Activated naive CD8-positive, alpha-beta T cell treated with anti-CD3 and anti-CD28 coated beads for 36 hours (primary cell): ENCODE measurements at places on chromosomes 7 and 10. TPM values are rescaled to one million over a fixed set of nuclear protein-coding genes. Genes with fewer than 3 reads are reported as not detected.
A peak's percentile ranks its signal among the peaks of the same experiment; 100 is the strongest.

CLDN4 gene
- 0.33 TPM for total RNA-seq

- no peak for DNase-seq
Observed at GRCh38 chr10:71231206-71231605, 18.8 kb downstream of the UNC5B start.

CALCR gene
- total RNA-seq, result not detected

DNA sequence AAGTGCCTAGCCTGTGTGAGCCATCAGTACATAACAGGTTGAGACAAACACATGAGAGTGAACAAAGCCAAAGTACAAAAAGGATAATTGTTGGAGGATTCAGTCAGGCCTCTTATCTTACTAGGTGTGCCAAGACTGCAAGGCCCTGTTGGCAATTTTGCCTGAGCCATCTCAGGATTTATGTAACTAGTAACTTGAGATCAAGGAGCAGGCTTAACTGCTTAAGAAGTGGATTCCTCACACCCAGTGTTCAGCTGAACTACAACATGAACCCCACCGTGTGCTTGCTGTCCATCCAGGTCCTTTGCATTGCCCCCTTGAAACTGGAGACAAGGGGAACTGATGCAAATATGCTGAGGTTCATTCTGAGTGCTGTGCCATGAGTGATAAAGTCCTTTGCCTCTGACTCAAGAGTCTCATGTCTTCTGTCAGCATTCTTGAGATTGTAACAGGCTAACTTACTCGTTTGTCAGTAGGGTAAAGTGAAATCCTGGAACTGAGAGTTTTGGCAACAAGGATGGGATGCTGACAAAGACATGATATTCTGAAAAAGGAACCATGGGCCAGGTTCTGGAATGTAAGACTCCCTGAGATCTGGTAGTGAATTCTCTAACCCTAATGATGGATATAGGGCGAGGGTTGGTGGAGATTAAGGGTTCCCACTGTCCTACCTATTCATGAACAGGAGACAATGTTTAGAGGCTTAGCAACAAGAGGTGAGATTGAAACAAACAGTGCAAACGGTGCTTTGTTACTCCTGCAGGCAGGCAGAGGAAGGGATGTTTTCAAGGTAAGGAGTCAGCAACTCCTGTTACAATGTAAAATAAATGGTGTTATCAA lies 44.1 kb upstream of the GATAD1 start:
- DNase-seq, result no peak

DNA sequence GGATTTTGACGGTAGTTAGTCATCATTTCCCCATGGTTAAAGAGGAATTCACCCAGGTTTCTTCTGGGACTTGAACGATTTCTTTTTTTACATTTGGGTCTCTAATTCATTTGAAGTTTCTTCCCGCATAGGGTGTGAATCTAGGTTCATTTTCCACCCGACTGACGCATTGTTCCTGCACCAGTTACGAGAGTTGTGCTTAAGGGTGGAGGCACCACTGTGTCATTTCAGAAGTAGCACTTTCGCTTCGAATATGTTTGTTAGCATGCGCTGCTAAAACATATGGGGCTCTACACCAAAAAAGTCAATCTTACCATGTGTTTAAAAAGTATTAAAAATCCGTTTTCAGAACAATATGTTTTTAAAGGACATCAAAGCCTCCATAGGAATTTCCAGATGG lies 140.3 kb downstream of the VIPR2 start:
- no peak for DNase-seq

KCND2 gene
- total RNA-seq, result not detected

TECTB gene
- total RNA-seq, result not detected

TET1 gene
- 0.82 TPM for total RNA-seq

DNA sequence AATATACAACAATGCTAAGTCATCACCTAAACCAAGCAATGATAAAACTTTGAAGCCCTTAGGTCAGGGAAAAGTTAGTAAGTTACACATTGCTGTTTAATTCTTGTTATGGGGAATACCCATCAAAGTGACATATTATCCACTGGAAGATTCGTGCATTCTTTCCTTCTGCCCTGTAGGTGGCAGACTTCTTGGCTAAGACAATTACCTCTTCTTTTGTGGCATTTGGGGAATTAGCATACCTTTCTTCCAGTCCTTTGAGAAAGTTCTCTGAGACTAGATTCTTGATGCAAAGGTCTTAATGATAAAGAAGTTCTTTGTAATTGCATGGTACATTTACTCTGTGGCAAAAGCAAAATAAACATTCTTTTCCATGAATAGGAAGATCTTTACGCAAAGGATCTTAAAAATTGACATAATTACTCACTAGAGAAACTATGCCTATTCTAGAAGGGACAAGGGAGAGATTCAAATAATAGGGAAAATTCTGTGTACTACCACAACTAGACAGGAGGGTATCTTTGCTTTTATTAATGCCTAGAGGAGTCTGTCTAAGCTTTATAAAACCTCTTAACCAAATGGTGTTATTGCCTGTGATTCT lies 395.9 kb downstream of the GRM8 start:
- DNase-seq, result no peak

TMEM229A gene
- not detected for total RNA-seq

GLI3 gene
- not detected for total RNA-seq

- no peak for DNase-seq
Observed at GRCh38 chr7:24825931-24826661, 68.8 kb upstream of the GSDME start.

TAS2R41 gene
- total RNA-seq, result not detected

- DNase-seq, result peak; percentile 69
Observed at GRCh38 chr7:94509264-94509886, at the start of gene CASD1. CASD1 (plus strand) TSS chr7:94509809; CDS start chr7:94510085, 276 bp downstream.
